Mucosa of gallbladder (tissue), 1 donor: ENCODE measurements at places on chromosomes 5 and 9. TPM values are rescaled to one million over a fixed set of nuclear protein-coding genes. Genes with fewer than 3 reads are reported as not detected.

DNA sequence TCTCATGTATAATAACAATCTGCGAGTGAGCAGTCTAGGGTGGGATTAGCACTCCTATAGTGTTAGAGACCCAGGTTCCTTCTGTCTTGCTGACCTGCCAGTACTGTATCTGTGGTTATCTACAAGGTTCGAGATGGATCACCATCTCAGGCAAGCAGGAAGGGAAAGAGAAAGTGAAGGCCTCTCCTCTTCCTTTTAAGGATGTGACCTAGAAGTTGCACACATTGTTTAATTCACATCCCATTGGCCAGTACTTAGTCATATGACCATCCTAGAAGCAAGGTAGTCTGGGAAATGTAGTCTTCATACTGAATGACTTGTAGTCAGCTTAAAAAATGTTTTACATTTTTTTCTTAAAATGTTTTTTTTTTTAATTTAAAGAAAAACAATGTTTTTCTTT, 168.6 kb downstream of the CARTPT start:
- no peak for DNase-seq

DNA sequence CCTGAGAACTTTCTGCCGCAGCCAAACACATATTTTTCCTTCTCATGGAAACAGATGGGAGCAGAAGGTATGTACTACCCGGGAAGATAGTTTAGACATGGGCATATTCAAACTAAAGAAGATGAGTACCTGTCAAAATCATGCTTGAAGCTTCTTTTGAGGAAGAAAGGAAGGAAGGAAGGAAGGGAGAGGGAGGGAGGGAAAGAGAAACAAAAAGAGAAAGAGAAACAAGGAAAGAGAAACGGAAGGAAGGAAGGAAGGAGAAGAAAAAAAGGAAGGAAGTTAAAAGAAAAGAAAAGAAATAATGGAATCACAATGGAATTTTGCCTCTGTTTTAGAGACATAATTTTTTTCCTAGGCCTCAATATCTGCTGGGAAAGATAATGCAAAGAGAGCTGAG, 34.6 kb downstream of the EPB41L4A start:
- DNase-seq = no peak

- DNase-seq = no peak
These were observed 18.8 kb downstream of the GDA start for GRCh38 chr9:72168075-72168474.

- peak; percentile 46 for DNase-seq
These were observed 23.8 kb downstream of the SVEP1 start for GRCh38 chr9:110555551-110556331.

DNA sequence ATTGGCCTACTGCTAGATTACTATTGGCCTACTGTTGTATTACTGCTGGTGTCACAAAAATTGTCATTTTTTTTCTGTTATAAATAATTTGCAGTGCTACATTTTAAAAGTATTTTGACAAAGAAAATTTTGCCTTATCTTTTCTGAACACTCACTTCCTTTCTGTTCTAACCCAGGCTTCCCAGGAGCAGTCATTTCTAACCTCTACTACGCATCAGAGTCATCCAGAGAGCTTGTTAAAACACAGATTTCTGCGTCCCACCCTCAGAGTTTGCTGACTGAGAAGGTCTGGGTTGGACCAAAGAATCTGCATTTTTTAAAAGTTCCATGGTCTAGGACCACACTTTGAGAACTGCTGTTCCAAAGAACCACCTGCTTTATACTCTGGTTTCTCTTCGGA, 306.1 kb downstream of the GLIS3 start:
- DNase-seq = no peak

- DNase-seq = peak; percentile 51
These were observed 77.1 kb downstream of the SUSD1 start for GRCh38 chr9:112097712-112098688.

ERAP2 gene
- 12.9 TPM for total RNA-seq

DAB2 gene
- 55.2 TPM for total RNA-seq

IRX2 gene
- 0.26 TPM for total RNA-seq
